Tibial nerve (tissue), 4 donors: ENCODE measurements at places on chromosomes 12 and 14.

- peaks cover 24% of the 10 kb centered on the region for H3K4me1 ChIP-seq
- H3K27me3 ChIP-seq: no peaks in the 10 kb centered on the region
- no peak for DNase-seq
- H3K36me3 ChIP-seq: no peaks in the 10 kb centered on the region
- H3K27ac ChIP-seq: peak overlapping the region; percentile 61
These were observed 11.9 kb downstream of the TGFB3 start for GRCh38 chr14:75969891-75970290.

GRCh38 chr14:99562856-99563748 lies 40.9 kb downstream of the CCDC85C start:
- no peak overlapping the region for H3K4me3 ChIP-seq
- H3K27me3 ChIP-seq: no peaks in the 10 kb centered on the region
- H3K4me1 ChIP-seq: no peaks in the 10 kb centered on the region
- peak; percentile 25 for DNase-seq
- H3K36me3 ChIP-seq: no peaks in the 10 kb centered on the region
- H3K27ac ChIP-seq: no peak overlapping the region

- DNase-seq: no peak
- no peak overlapping the region for H3K27ac ChIP-seq
- no peaks in the 10 kb centered on the region for H3K4me1 ChIP-seq
- no peak overlapping the region for H3K4me3 ChIP-seq
- H3K27me3 ChIP-seq: no peaks in the 10 kb centered on the region
These were observed 162.6 kb upstream of the CCND2 start for GRCh38 chr12:4111010-4111409.

GRCh38 chr14:103825101-103825500 lies 22.3 kb downstream of the PPP1R13B start:
- no peak overlapping the region for H3K4me3 ChIP-seq
- no peak overlapping the region for H3K27ac ChIP-seq

GRCh38 chr12:105321125-105321524 lies 9.4 kb upstream of the C12orf75 start:
- H3K4me1 ChIP-seq: no peaks in the 10 kb centered on the region
- H3K4me3 ChIP-seq: no peak overlapping the region
- DNase-seq: no peak
- H3K36me3 ChIP-seq: no peaks in the 10 kb centered on the region
- H3K27me3 ChIP-seq: no peaks in the 10 kb centered on the region
- H3K27ac ChIP-seq: no peak overlapping the region

- no peak overlapping the region for H3K4me3 ChIP-seq
- no peak for DNase-seq
- H3K4me1 ChIP-seq: peaks cover 3% of the 10 kb centered on the region
These were observed 52.0 kb downstream of the ETV6 start for GRCh38 chr12:11701433-11701832.

- H3K4me3 ChIP-seq: no peak overlapping the region
- peak overlapping the region; percentile 31 for H3K27ac ChIP-seq
- DNase-seq: no peak
- H3K27me3 ChIP-seq: no peaks in the 10 kb centered on the region
These were observed 98.3 kb downstream of the LRRC74A start for GRCh38 chr14:76924371-76925096.

DNA sequence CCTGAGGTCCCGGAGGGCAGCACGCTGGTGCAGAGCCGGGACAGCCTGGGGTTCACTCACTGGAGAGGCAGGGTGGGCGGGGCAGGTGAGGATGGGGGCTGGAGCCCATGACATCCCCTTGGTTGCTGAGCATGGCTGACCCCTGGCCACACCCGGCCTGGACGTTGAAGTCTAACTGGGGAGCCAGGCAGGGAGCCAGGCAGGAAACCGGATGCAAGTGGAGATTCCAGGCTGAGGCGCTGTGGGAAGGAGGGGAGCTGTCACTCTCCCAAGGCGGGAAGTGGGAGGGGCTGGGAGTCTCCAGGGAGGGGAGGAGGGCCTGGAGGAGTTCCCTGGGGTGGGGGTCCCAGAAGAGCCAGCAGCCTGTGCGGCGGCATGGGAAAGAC lies 7.7 kb upstream of the INF2 start:
- H3K36me3 ChIP-seq: no peaks in the 10 kb centered on the region
- peak overlapping the region; percentile 99 for H3K27ac ChIP-seq
- DNase-seq: peak; percentile 72

DNA sequence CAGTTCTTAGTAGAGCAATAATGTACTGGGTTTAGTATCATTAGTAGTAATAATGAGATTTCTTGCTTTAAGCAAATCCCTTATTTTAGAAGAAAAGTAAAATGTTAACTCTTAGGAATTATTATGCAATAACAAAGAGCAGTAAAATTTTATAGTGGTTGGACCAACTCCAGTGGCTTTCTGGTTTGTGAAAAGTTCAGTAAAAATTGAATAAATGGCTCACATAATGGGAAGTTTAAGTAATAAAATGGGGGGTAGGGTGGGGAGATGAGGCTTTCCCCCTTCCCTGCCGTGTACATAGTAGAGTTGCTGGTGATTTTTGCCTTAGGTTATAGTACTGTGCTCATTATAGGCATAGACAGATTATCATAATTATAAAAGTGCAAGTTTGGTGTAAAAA lies 250.5 kb upstream of the ATP2B1 start:
- no peak overlapping the region for H3K4me3 ChIP-seq
- no peaks in the 10 kb centered on the region for H3K36me3 ChIP-seq
- H3K4me1 ChIP-seq: no peaks in the 10 kb centered on the region
- no peak overlapping the region for H3K27ac ChIP-seq
- DNase-seq: no peak

DNA sequence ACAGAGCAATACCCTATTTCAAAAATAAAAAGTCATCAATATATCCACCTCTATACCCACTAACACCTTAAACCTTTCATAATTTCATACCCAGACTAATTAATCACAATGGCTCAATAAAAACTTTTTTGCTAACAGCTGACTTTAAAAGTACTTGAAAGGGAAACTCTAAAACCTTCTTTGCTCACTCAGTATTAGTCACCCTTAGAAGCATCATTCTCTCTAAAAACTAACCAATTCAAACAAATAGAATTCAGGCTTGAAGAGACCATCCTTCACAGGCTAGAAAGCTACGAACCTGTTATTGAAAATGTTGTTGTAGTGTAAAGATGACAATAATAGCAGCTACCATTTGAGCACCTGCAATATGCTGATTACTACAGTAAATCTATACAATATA lies 37.2 kb downstream of the HECTD1 start:
- no peaks in the 10 kb centered on the region for H3K27me3 ChIP-seq
- DNase-seq: no peak
- H3K4me1 ChIP-seq: no peaks in the 10 kb centered on the region
- no peak overlapping the region for H3K27ac ChIP-seq
